ENCODE measurements at places on chromosomes 1 and 21. TPM values are rescaled to one million over a fixed set of nuclear protein-coding genes. Genes with fewer than 3 reads are reported as not detected.

Gene GJC2
- total RNA-seq: 0.62 TPM

Gene CNKSR1
- 7.5 TPM for total RNA-seq

Gene PRAMEF9
- not detected for total RNA-seq

Gene SELP
- total RNA-seq: 0.48 TPM

Gene SYPL2
- total RNA-seq: not detected

Gene PTPN22
- 62.8 TPM for total RNA-seq

Gene CYP2J2
- 3.4 TPM for total RNA-seq

Gene CELA3B
- not detected for total RNA-seq

Gene ATP1A2
- not detected for total RNA-seq

Gene FMN2
- not detected for total RNA-seq

Gene RXRG
- total RNA-seq: not detected

Gene BCAN
- not detected for total RNA-seq

Gene DNAJC16
- total RNA-seq: 18.8 TPM

Gene PCNX2
- total RNA-seq: 29.8 TPM

Gene IL10
- 0.12 TPM for total RNA-seq

Gene COL24A1
- total RNA-seq: not detected

Gene PTPRC
- 700 TPM for total RNA-seq

Gene TMEM269
- 0.25 TPM for total RNA-seq

Gene NBPF10
- total RNA-seq: 2.7 TPM

Gene LYPD8
- not detected for total RNA-seq

Gene AIRE
- 0.30 TPM for total RNA-seq

Gene TMEM125
- total RNA-seq: not detected

Gene F13B
- not detected for total RNA-seq

Gene PLEKHN1
- total RNA-seq: 3.2 TPM

Gene FASLG
- total RNA-seq: 1.4 TPM
